ENCODE measurements at places on chromosomes 12 and 14.

- DNase-seq: peak; percentile 39
These were observed 49.2 kb upstream of the CCND2 start for GRCh38 chr12:4224206-4224889.

DNA sequence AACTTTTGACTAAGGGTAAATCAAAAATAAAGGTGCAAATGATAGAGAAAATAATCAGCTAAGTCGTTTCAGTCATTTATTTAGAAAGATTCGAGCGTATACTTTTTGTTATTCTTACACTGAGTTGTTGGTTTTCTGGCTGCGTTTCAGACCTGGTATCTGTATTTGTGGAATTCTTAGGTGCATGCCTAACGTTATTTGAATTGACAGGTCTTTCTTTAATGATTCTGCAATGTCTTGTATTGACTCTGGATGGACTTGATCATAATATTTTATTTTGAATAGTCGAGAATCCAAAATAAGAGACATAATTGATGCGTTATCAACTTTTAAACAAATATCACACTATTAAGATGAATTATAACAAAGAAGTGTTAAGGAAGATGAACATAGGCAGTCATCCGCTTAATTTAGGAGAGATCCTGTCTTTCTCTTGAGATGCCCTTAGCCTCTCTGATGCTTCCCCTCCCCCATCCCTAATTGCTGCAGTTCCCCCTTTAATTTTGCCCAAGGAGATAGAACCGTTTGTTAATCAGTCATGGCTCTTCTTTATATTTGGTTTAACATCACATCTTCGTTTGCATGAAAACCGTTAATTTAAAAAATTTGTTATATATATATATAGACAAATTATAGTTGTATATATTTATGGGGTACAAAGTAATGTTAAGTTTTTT is 1.8 kb downstream of the ALX1 start:
- DNase-seq: no peak

GRCh38 chr12:51753980-51754675 is 94.4 kb downstream of the FIGNL2 start:
- no peak for DNase-seq

GRCh38 chr12:75683220-75683619 is 171.8 kb upstream of the KRR1 start:
- DNase-seq: no peak

DNA sequence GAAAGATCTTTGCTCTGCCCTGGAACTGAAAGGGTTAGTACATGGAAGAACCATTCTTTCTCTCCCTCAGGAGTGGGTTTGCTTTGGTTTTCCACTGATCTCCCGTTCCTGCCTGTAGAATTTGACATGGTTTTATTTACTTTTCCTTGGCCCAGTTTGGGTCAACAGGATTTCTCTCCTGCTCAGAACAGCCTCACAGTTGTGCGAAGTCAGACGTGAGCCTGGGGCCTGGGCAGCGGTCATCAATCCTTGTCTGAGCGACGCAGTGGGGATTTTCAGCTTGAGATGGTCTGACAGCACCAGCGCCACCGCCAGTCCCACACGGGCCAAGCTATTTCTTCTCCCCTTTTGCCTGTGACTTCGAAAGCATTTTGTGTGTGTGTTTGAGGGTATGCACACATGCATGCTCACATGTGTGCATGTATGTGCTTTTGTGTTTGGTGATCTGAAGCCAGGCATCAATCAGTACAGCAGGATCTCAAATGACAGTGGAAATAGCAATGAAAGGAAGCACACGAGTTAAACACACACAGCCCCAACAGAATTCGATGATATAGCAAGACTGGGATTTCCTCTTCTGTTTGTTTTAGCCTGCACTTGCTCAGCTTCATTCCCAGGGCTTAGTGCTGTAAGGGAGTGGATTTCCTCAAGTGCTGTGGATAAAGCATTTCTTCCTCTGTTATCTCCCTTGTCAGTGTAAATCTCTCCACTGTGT is 58.3 kb downstream of the SMOC1 start:
- no peak for DNase-seq

GRCh38 chr14:100566119-100566518 is 21.1 kb downstream of the BEGAIN start:
- DNase-seq: no peak

DNA sequence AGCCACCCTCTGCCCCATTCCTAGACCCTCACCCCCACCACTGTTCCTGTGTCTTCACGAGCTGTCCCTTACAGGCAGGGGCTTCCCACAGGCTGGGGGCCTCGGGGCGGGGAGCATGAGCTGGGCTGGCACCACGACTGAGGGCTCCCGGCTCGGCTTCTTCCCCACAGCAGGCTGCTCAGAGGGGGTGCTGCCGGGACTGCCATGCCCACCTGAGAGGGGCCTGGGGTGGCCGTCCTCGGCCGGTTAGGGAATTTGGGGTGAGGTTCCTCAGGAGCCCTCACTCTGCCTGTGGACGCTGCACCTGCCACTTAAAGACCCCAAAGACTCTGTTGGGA is 6.8 kb downstream of the SLC25A47 start:
- no peak for DNase-seq

DNA sequence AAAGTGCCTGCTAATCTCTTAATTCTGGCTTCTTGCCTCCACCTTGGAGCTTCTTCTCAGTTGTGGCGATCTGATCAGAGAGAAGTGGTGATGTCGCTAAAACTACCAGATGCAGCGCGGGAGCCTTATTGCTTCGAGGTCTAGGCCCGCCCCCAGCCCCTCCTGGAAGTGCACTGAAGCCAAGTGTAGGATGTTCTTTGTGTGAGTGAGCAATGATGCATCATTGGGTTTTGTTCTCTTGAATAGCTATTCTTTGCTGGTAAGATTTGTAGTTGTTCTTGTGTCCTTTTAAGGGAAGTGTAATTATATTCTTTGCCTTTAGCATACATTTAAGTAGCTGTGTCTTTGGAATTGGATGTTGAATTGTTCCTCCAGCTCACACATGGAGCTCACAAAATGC is 35.8 kb downstream of the MTHFD1 start:
- DNase-seq: no peak

GRCh38 chr14:56237398-56237797 is 119.2 kb downstream of the PELI2 start:
- no peak for DNase-seq

DNA sequence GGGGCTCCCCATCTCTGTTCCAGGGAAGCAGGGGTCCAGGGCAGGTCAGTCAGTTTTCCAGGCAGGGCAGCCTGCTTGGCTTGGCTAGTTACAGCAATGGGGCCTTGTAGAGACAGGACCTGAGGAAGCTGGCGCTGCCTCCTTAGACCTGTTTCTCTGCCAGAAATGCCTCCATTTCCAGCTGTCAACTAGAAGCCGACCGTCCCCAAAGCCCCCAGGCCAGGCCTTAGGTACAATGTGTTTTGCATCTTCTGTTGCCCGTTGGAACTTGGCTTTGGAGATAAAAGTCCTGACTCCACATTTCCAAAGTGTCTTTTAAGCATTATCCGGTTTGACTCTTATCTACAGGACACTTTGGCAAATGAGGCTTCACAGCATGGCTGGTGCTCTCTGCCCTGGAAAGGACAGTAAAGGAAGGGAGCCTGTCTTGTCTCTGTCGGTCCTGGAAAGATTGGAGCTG is 42.6 kb downstream of the KRT80 start:
- DNase-seq: no peak

DNA sequence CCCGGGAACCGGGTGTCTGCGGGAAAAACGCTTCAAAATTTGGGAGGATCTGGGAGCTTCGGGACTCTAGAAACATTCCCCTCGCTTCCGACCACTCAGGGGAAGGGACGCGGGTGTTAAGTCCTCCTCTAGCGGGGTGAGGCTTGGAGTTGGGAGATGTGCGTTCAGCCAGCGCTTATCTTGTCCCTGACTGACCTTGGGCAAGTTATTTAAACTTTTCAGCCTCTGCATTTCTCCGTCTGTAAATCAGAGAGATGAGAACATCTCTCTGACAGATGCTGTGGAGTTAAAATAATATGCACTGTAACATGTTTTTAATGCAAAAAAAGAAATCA is 76.9 kb upstream of the ANO4 start:
- DNase-seq: no peak

DNA sequence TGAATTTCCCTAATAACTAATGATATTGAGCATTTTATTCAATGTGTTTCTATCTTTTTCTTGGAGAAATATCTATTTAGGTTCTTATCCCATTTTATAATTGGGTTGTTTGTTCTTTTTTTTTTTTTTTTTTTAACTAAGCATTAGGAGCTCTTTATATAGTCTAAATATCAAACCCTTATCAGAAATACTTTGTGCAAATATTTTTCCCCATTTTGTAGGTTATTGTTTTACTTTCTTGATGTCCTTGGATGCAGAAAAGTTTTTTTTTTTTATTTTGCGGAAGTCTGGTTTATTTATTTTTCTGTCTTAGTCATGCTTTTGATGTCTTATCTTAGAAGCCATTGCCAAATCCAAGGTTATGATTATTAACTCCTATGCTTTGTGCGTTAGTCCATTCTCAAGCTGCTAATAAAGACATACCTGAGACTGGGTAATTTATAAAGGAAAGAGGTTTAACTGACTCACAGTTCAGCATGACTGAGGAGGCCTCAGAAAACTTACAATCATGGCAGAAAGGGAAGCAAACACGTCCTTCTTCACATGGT is 434.3 kb upstream of the TBX3 start:
- DNase-seq: no peak

GRCh38 chr14:69715725-69716477 is 51.0 kb upstream of the SRSF5 start:
- peak; percentile 85 for DNase-seq

DNA sequence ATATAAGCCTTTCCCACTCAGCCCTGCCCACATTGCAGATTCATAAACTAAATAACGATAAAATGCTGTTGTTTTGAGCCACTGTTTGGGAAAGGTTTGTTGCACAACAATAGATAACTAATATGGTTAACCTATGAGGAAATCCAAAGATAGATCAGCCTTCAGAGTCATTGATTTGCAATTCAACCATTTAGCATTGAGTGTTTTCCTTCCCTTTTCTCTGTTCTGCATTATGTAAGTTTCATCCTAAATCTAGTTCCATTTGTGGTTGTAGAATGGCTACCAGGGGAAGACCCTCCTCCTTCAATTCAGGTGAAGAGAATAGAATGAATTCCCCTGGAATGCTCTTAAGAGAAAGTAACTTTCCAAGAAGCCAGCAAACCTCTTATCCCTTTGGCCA is 19.6 kb downstream of the TC2N start:
- no peak for DNase-seq

DNA sequence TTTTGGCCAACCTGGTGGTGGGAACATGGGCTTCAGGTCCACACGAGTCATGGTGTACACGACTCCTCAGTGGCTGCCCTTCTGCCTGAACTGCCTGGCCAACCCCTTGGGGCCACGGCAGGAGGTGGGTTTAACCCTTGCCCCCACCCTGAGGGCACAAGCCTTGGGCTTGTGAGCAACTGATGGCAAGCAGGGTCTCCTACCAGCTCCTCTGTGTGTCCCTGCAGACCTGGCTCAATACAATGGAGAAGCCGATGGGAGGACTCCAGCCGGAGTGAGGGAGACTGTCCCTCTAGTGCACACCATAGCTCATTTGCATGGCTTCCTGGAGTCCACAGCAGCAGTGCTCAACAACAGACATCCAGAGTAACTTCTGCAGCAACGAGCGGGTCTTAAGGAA is 28.0 kb downstream of the JAG2 start:
- DNase-seq: no peak

- no peak for DNase-seq
These were observed 2.0 kb upstream of the HOXC10 start for GRCh38 chr12:53982648-53983567.

DNA sequence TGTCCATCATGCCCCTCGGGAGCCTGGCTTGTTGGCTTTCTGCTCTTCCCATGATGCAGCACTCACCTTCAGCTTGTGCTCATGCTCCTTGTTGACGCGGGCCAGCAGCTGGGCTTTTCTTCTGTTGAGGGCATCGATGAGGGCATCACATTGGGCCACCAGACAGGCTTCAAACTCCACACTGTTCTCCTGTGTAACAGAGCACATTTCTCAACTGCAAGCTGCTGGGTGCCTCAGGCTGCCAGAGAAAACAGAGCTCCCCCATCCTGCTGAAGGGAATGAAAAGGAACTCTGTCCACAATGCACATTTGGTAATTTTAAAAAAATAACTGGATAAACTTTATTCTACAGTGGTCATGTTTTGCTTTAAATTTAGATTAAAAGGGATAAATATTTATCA is 72.1 kb downstream of the TRIM9 start:
- no peak for DNase-seq

- no peak for DNase-seq
These were observed 36.3 kb downstream of the PLEKHG7 start for GRCh38 chr12:92739113-92739512.

DNA sequence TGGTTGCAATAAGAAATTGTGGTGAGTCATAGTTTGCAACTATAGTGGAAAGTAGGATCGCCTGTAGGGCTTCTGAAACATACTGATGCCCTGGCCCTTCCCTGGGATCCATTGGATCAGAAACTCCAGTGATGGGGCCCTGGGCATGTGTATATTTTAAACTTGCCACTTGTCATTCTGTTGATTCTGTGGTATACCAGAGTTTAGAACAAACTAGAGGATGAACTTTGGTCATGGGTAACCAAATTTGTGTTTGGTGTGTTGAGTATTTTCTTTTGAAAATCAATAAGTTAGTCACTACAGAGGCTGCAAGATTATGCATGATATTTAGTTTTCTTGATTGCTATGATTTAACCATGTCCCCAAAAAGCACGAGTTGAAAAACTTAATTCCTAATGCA is 142.2 kb downstream of the SLC15A5 start:
- DNase-seq: no peak

GRCh38 chr14:100575266-100575995 is 11.8 kb downstream of the BEGAIN start:
- no peak for DNase-seq

DNA sequence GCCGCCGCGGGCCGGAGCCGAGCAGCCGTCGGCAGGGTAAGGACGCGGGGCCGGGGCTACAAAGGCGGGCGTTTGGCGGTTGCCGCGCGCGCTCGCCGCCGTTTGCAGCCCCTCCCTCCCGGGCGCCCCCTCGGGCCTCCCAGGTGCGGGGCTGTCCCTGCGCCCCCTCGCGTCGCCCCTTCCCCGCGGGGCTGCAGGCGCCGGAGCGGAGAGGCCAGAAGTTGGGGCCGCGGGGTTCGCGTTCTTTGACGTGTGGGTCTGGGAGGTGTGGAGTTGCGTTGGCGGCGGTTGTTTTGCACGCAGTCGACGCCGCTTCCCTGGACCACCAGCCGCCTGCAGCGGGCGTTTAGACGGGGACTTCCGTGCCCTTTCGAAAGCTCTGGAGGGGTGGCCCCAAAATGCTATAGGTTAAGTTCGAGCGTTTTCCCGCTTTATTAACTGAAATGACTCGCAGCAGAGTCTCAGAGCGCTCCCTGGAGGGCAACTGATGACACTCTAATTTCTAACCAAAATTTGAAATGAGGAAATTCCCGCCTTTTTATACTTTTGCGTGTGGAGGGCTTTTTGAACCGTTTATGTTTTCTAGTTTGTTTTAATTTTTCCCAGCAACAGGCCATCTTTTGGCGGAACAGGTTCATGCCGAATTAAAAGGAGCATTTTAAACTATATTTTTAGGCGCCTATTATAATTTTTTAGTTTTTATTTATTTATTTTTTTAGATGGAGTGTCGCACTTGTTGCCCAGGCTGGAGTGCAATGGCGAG is 902 bp downstream of the TMPO start:
- DNase-seq: peak; percentile 73

GRCh38 chr14:76696361-76696760 is 64.9 kb upstream of the VASH1 start:
- no peak for DNase-seq

Data from ureter (tissue), 1 donor.